Activated naive CD8-positive, alpha-beta T cell treated with anti-CD3 and anti-CD28 coated beads, Interleukin-2, amount 10 ng/mL, durations not matched to agents 7 days and 5 days (primary cell): ENCODE measurements at places on chromosomes 2 and 18. TPM values are rescaled to one million over a fixed set of nuclear protein-coding genes. Genes with fewer than 3 reads are reported as not detected.

- DNase-seq: no peak
Measured at GRCh38 chr2:20035955-20036666, 15.3 kb downstream of the LAPTM4A start.

The ACTR3 gene
- 414 TPM for total RNA-seq

DNA sequence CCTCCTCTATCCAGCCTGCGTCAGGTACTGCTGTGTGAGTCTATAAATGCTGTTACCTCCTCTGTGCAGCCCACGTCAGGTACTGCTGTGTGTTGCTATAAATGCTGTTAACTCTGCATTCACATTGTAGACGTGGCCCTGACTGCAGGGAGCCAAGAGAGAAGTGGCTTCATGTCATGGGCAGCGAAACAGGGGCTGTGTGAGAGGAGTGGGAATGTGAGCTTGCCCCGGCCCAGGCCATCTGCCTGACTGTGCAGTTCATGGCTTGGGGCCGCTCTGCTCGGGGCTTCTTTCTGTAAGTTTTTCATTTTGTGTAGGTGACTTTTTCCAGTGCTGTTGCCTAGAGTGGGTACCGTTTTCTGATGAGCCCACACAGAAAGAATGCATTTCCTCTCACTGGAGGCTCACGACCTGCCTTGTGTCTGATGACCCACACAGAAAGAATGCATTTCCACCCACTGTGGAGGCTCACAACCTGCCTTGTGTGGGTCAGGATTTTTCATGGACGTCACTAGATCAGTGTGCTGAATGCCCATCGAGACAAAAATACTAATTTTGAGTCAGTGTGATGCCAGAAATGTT, 104.5 kb downstream of the SNTG2 start:
- DNase-seq: no peak

DNA sequence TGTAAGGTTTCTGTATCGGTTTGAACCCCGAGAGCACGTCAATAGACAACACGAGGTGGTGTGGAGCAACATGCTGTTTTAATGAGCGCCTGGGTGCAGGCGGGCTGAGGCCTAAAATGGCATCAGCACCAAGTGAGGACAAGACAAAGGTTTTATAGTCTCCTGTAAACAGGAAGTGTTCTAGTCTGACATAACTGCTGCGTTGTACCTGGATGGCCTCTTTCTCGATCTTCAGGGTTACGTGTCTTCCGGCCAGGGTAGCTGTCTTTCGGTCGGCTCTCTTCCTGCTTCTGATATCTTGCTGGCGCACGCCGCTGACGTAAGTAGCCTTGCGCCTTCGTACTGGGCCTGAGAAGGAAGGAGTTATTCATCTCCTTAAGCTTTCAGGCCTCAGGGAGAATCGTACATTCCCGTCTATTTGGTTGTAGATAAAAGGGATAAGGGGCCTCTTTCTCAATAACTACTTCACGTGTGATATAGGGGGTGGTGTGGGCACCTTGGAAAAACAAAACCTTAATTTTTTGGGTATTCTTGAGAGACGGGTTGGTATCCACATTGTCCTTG, 53.5 kb downstream of the KYNU start:
- DNase-seq: no peak

DNA sequence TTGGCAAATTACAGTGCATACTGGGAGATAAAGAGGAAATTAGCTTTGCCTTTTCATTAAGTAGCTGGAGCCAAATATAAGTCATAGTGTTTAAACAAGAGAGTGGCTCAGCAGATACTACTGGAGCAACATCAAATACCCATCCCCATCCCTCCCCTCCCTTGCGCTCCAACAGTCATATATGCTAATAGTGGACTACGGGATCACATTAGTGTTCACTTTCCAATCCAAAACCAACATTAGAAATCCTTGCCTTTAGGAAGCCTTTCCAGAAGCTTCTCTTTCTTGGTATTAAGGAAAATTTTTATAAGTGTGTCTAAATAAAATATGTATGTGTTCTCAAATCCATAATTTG, 1669.3 kb downstream of the SUCLG1 start:
- no peak for DNase-seq

DNA sequence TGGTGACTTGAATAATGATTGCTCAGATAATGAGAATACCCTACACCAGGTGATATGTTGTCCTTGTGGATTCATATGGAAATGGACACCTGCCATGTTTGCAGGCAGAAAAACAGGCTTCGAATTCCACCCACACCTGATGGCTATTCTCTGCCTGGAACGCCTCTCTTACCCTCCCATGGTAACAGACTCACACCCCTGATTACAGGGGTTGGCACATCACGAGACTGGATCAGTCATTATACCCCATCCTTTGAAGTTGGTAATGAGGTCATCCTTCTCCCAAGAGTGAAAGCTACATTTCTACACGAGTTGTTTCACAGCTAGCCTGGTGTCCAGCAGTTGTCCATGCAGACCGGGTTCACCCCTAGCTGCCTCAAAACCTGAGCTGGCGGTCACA, 71.4 kb upstream of the MBOAT2 start:
- no peak for DNase-seq
